ENCODE measurements at places on chromosomes 7 and 10.

DNA sequence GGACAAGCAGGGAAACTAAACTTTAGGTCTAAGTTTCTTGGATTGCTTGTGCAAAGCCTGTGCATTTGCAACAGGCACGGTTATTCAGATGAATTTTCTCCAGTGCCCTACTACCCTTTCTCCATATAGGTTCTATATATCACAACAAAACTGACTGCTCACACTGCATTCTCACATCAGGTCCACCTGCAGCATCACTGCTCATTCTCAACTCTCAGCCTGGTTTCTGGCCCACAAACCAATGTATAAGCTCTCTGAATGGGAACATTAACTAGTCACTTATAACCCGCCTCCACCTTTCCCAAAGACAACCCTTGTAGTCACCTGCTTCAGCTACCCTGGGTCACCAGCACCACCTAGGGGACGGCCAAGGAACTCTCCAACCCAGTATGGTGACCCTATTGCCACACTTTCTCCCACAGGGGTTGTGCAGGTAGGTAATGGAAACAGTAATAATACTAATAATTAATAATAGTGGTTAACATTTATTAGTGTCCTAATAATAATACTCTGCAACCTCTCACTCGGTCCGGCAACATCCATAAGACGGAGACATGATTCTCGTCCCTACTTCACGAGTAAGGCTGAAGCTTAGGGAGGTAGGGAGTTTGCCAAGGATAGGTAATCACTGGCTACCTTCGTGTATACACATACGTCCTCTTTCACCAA lies 97.3 kb downstream of the CLEC2L start:
- DNase-seq, result peak; percentile 28

DNA sequence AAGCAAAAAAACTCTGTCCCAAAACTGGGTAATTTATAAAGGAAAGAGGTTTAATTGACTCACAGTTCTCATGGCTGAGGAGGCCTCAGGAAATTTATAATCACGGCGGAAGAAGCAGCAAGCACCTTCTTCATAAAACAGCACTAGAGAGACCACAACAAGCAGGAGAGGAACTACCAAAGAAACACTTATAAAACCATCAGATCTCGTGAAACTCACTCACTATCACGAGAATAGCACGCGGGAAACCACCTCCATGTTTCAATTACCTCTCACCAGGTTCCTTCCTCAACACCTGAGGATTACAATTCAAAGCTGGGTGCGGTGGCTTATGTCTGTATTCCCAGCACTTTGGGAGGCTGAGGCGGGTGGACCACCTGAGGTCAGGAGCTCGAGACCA lies 48.5 kb downstream of the PDIA4 start:
- DNase-seq, result no peak

DNA sequence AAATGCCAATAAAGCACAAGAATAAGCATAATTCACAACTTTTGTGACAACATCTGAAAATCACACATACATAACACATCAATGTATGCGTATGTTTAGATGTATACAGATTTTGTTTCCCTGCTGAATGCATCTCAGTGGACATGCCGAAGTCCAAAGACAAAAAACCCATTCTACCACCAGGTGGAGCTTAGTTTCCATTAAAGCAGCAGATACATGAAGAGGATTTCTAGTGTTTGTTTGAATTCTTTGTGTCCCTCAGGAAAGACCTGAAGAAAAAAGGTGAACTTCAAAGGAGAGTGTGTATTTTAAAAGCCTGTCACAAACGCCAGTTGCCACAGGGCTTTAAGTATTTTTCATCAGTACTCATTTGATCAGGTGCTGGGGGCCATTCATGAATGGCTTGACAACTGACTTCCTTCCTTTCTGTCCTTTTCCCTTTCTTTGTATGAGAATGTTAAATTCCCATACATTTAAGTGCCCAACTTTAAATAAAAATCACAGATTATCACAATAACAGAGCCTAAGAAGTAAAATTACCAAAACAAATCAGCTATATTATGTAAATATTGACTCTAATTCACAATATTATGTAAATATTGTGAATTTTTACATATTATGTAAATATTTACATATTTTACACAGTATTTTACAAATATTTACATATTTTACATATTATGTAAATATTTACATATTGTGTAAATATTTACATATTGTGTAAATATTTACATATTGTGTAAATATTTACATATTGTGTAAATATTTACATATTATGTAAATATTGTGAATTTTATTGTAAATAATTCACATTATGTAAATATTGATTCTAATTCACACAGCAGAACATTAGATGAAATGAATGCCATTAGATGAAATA lies 343.0 kb downstream of the CRPPA start:
- DNase-seq, result peak; percentile 65

- DNase-seq, result no peak
These were observed 184.6 kb downstream of the SEC23IP start for GRCh38 chr10:120076996-120077706.

- peak; percentile 46 for DNase-seq
These were observed 78.1 kb downstream of the USP6NL start for GRCh38 chr10:11533328-11533781.

- peak; percentile 58 for DNase-seq
These were observed 47.5 kb downstream of the NDUFB2 start for GRCh38 chr7:140744005-140744404.

GRCh38 chr7:131489196-131489595 lies 67.2 kb downstream of the PODXL start:
- DNase-seq, result no peak

GRCh38 chr10:126227762-126228134 lies 160.5 kb downstream of the ADAM12 start:
- DNase-seq, result no peak

DNA sequence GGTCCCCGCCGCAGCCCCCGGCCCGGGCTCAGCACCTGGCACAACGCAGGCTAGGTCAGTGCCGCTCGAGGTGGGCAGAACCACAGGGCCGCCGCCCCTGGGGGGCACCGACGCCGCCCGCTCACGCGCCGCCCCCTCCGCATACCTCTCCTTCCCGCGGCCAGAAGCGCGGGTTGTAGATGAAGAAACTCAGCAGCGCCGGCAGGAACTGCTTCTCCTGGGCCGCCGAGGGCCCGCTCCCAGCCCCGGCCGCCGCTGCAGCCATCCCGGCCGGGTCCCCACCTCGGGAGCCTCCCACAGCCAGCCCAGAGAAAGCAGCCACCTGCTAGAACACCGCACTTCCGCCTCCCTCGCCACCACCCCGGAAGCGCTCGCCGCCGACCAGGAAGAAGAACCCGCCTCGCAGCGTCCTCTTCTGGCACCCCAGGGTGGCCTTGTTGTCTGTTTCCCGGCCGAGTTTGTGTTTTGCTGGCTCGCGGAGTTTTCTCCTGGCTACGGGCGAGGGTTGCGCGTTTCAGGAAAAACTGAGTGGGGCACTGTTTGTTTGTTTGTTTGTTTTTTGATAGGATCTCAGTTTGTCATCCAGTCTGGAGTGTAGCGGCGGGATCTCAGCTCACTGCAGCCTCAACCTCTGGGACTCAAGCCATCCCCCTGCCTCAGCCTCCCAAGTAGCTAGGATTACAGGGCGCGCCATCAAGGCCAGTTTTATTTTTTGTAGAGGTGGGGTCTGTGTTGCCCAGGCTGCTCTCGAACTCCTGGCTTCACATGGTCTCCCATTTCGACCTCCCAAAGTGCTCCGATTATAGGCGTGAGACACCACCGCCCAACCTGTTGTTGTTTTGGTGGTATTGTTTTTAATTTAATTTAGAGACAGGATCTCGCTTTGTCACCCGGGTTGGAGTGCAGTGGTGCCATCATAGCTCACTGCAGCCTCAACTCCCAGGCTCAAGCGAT lies 17.7 kb downstream of the OCM2 start:
- peak; percentile 71 for DNase-seq

DNA sequence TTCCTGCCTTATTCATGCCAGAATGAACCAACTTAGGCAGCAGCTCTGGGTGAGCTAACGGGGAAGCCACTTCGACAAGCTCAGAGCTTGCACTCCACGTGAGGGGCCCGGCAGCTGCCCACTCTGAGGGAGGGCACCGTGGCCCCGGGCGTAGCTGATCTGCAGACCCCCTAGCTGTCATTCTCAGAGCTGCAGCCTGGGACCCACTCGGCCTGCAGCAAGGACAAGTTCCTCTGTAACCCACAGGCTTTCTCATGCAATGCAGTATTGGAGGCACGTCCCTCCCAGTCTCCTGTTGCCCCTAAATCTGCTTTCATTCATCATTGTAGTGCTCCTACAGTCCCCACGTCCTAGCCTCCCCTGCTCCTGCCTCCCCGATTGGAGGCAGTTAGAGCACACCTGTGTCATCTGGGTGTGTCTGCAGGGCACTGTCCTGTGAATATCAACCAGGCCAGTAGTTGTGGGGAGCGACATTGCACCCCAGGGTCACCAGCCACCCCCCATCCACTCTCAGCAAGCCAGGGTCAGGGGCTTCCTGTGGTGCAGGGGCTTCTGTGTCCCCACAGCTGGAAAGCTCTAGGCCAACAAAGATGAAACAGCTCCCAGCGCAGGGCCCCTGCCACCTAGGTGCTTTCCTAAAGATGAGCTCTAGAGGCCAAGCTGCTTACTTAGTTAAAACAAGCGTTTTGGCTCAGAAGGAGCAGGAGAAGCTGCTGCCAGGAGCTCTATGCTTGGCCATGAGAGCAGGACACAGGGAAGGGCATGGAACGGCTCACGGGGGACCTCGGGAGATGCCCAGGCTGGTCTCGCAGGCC lies 333.6 kb downstream of the ADARB2 start:
- DNase-seq, result no peak

DNA sequence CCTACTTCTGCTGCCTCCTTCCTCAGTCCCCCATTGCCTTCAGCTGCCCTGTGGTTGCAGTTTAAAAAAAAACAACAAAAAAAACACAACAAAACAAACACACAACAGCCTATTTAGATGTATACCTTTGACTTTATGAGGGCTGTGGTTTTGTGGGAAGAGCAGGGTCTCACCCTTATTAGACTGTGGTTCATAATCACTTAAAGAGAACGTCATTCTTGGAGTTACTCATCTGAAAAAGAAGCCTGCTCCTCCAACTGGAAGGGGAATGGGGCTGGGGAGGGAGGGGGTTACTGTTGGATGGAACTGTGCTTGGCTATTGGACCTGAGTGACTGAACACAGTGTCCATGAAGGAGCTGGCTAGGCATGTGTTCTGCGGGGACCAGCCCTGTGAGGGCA lies 48.1 kb downstream of the SDK1 start:
- DNase-seq, result no peak

- DNase-seq, result no peak
These were observed 8.8 kb downstream of the ADAMTS14 start for GRCh38 chr10:70680899-70681730.

GRCh38 chr10:1434912-1435692 lies 302.2 kb downstream of the ADARB2 start:
- DNase-seq, result no peak

DNA sequence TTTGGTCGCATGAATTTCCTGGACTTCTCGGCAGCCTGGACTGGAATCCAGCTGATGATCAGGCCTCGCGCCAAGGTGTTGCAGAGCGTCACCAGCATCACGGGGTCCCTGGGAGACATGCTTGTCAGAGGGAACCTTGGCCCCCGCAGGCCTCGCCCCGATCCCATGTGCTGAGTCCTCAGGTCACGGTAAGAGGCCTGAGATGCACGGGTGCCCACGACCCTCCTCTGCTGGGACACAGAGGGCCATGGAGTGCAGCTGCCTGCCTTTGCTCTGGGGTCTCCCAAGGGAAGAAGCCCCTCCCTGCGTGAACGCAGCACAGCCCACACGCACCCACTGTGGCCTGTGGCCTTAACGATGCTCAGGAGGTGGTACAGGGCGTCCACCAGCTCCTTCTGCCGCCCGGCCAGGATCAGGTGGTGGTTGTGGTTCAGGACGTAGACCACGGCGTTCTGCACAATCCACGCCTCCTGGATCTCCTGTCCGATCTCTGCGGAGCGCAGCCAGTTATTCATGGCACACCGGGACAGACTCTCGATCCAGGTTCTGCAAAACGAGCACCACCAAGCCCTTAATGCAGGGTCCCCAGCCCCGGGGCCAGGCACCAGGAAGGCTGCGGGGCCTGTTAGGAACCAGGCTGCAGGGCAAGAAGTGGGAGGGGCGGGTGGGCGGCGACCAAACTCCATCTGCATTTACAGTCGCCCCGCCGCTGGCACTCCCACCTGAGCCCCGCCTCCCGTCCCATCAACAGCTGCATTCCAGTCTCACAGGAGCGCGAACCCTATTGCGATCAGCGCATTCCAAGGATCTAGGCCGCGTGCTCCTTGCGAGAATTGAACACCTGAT lies 29.4 kb downstream of the CFAP46 start:
- DNase-seq, result no peak

DNA sequence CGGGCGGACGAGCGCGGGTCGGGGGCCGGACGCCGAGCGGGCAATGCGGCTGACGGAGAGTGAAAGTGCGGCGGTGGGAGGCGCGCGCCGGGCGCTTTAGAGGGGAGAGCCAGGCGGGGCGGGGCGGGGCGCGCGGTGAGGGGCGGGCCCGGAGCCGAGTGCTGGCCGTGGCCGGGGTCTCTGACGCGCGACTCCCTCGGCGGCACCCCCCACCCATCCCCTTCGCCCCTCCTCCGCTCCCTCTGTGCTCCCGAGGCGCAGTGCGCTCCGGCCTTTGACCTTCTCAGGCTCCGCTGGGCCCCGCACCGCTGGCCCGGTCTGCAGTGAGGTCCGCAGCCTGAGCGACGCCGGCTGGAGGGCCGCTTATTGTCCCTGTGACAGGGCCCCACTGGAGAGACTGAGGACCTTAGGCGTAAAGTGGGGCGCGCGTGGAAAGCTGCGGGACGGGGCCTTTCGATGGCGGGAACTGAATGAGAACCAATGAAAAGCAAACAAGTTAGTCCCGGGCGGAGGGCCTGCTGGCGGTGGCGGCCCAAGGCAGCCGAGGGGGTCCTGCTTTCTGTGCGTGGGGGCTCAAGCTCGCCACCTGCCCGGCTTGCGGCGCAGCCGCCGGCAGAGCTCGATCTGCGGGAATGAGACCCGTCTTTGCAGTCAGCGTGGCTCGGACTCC lies at the start of gene CXCL12:
Gene CXCL12 (minus strand): TSS at position 72 of the 670 bp plus-strand sequence. CDS start 92 bp downstream, outside the sequence.
- DNase-seq, result no peak

DNA sequence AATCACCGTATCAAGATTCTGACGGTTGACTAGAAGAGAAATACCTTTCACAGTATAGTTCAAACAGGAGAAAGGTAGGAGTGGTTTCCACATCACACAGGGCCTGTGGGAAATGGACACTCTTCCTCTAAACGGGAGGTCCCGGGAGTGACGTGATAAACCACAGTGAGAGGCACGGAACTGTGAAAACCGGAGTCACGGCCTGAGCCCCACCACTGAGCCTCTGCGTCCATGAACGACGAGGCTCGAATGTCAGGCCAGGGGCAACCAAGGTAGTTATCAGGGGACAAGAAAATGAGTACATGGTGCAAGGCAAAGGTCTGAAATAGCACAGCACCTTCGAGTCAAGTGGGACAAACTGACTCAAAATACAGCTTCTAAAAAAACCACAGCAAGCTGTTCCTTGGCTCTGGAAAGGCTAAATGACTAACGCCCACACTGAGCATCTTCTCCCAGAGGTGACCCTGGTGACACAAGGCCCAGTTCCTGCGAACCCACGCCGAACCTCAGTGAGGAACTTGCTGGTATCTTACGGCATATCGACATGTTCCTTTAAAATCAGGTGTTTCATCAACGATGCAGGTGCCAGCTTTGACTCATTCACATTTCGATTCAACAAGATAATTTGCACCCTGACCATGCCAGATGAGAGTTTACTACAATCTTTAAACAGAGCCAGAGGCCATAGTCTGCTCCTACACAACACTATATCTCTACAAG lies 99.3 kb downstream of the DIP2C start:
- DNase-seq, result no peak
